ENCODE measurements at places on chromosomes 7 and 10. TPM values are rescaled to one million over a fixed set of nuclear protein-coding genes. Genes with fewer than 3 reads are reported as not detected.

DNA sequence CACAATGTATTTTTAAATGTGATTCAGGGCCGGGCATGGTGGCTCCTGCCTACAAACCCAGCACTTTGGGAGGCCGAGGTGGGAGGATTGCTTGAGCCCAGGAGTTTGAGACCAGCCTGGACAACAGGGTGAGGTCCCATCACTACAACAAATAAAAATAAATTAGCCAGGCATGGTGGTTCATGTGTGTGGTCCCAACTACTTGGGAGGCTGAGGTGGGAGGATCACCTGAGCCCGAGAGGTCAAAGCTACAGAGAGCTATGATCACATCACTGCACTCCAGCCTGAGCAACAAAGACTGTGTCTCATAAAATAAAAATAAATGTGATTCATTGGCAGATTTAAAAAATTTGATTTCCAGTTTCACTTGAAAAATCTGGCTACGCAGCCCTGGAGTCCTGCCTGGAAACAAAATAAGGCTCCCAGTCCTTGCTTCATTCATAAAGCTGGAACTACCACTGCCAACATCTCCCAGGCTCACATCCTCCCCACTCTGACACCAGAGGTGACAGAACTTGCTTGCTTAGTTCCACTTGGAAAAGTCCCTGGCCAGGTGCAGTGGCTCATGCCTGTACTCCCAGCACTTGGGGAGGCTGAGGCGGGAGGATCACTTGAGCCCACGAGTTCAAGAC lies 27.9 kb upstream of the SLC35G1 start:
- no peak overlapping the region for H3K27ac ChIP-seq
- H3K4me1 ChIP-seq, result no peaks in the 10 kb centered on the region
- no peak for DNase-seq
- H3K36me3 ChIP-seq, result no peaks in the 10 kb centered on the region
- H3K27me3 ChIP-seq, result peaks cover 6% of the 10 kb centered on the region

DNA sequence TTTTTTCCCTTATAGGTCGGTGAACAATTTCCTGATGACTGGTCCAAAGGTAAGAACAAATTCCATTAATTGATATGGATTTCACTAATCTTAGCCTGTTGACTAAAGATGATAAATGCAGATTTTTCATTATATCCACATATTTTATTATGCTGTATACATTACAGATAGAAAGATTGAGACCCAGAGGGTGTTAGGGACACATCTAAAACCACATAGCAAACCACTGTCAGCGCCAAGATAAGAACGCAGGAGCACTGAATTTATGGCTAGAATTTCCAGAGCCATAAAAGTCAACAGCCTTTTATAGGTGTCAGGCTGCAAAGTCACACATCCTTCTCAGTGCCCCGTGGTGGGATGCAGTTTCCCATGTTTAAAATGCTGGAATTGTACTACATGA lies 16.2 kb downstream of the WNT8B start:
- H3K4me3 ChIP-seq, result no peak overlapping the region
- H3K36me3 ChIP-seq, result no peaks in the 10 kb centered on the region
- H3K27ac ChIP-seq, result no peak overlapping the region
- peaks cover 22% of the 10 kb centered on the region for H3K27me3 ChIP-seq
- H3K4me1 ChIP-seq, result peaks cover 4% of the 10 kb centered on the region

GRCh38 chr7:122092964-122093797 lies 50.9 kb downstream of the AASS start:
- peak; percentile 14 for DNase-seq
- H3K27me3 ChIP-seq, result no peaks in the 10 kb centered on the region
- no peaks in the 10 kb centered on the region for H3K4me1 ChIP-seq
- no peaks in the 10 kb centered on the region for H3K36me3 ChIP-seq
- no peak overlapping the region for H3K27ac ChIP-seq

- H3K36me3 ChIP-seq, result no peaks in the 10 kb centered on the region
- H3K27ac ChIP-seq, result no peak overlapping the region
- DNase-seq, result no peak
These were observed 49.0 kb downstream of the CCDC71L start for GRCh38 chr7:106611911-106612310.

The HECTD2 gene
- total RNA-seq, result 2.9 TPM

DNA sequence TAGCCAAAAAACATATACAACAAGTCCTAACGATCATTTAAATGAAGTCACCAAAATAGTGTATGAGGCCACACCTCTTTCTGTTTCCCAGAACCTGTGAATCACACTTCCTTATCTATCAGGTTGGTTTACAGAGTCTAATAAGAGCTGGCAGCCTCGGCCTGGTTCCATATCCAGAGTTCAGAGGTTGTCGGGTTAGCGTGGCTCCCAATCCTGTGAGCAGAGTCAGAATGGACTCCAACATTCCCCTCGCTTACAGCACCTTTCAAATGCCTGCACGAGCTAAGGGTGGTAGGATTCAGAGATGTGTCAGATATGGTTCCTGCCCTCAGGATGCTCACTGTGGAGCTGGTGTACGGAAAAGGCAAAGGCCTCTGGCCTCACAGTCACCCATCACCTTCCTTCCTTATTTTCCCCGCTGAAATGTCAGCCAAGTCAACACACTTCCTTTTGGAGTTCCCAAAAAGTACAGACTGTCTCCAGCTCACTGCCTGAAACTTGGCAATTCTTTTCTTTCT lies 6.0 kb downstream of the IL15RA start:
- no peaks in the 10 kb centered on the region for H3K27me3 ChIP-seq
- no peak overlapping the region for H3K4me3 ChIP-seq
- peaks cover 17% of the 10 kb centered on the region for H3K4me1 ChIP-seq
- no peak for DNase-seq
- H3K27ac ChIP-seq, result peak overlapping the region; percentile 38

GRCh38 chr7:50069613-50070012 lies 23.4 kb downstream of the ZPBP start:
- peaks cover 2% of the 10 kb centered on the region for H3K27me3 ChIP-seq
- H3K4me1 ChIP-seq, result peaks cover 24% of the 10 kb centered on the region
- no peak for DNase-seq
- H3K27ac ChIP-seq, result peak overlapping the region; percentile 75

The ANKRD2 gene
- not detected for total RNA-seq

- no peak overlapping the region for H3K4me3 ChIP-seq
- H3K36me3 ChIP-seq, result no peaks in the 10 kb centered on the region
These were observed 21.6 kb downstream of the MDFIC start for GRCh38 chr7:114943530-114943929.

The GTF2IRD1 gene
- 1.3 TPM for total RNA-seq

GRCh38 chr7:147584771-147585193 lies 1005.8 kb upstream of the C7orf33 start:
- no peaks in the 10 kb centered on the region for H3K4me1 ChIP-seq
- H3K27ac ChIP-seq, result no peak overlapping the region
- H3K4me3 ChIP-seq, result no peak overlapping the region
- H3K27me3 ChIP-seq, result no peaks in the 10 kb centered on the region

The SFRP4 gene
- 0.16 TPM for total RNA-seq

- peak overlapping the region; percentile 88 for H3K27ac ChIP-seq
- H3K4me1 ChIP-seq, result peaks cover 23% of the 10 kb centered on the region
- no peaks in the 10 kb centered on the region for H3K27me3 ChIP-seq
- H3K4me3 ChIP-seq, result no peak overlapping the region
These were observed 28.8 kb downstream of the DENND10 start for GRCh38 chr10:119132521-119133345.

GRCh38 chr10:118979661-118980060 lies 49.9 kb upstream of the NANOS1 start:
- no peak for DNase-seq
- no peaks in the 10 kb centered on the region for H3K4me1 ChIP-seq
- H3K27ac ChIP-seq, result no peak overlapping the region
- peaks cover 27% of the 10 kb centered on the region for H3K27me3 ChIP-seq

The TMEM178B gene
- total RNA-seq, result 0.14 TPM

DNA sequence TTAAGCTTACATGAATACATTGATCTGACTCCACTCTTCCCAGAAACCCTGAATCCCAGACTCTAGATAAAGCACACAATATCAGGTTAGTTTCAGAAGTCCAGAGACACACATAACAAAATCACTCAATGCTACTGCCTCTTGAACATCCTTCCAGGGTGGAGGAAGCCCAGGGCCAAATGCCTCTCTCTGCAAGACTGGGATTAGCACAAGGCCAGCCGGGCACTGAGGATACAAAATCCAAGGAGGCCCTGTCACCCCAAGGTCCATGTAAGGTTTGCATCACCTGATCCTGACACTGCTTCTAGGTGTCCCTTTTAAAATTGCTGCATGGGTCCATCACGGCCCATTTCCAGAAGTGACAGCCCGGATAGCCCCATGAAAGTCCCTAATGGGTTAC lies 2.6 kb upstream of the PLXNA4 start:
- peaks cover 2% of the 10 kb centered on the region for H3K4me1 ChIP-seq
- H3K27ac ChIP-seq, result no peak overlapping the region
- no peaks in the 10 kb centered on the region for H3K36me3 ChIP-seq
- no peak for DNase-seq

GRCh38 chr7:134940729-134941128 lies 45.6 kb upstream of the AGBL3 start:
- no peaks in the 10 kb centered on the region for H3K27me3 ChIP-seq
- no peak for DNase-seq
- no peaks in the 10 kb centered on the region for H3K36me3 ChIP-seq
- no peak overlapping the region for H3K4me3 ChIP-seq
- peaks cover 4% of the 10 kb centered on the region for H3K4me1 ChIP-seq

DNA sequence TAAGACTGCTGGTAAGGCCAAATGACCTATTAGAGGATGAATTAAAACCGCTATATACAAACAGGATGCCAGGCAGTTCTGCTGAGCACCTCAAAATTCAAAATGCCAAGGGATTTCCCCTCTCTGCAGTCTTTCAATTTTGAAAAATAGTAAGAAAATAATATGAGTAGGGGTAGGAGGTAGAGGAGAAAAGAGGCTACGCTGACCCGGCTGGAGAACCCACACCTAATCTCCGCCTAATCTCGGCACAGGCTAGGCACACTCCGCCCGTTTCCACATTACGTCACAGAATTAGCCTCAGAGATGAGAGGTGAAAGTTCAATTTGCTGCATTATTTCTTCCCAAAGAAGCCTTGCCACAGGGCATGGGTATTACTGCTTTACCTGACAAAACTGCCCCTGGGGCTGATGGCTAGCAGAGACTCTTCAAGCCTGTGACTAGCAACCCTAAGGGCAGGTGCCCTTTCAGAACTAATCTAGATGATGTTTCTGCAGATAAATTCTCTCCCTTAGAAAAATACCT lies 21.3 kb upstream of the SPOCK2 start:
- H3K36me3 ChIP-seq, result no peaks in the 10 kb centered on the region
- peaks cover 49% of the 10 kb centered on the region for H3K4me1 ChIP-seq
- H3K27ac ChIP-seq, result peak overlapping the region; percentile 53

- no peaks in the 10 kb centered on the region for H3K27me3 ChIP-seq
- no peak overlapping the region for H3K4me3 ChIP-seq
- H3K36me3 ChIP-seq, result no peaks in the 10 kb centered on the region
- H3K27ac ChIP-seq, result no peak overlapping the region
These were observed 255.5 kb upstream of the SMIM30 start for GRCh38 chr7:113373863-113374262.

The ATG9B gene
- total RNA-seq, result 31.8 TPM

The FAM25G gene
- not detected for total RNA-seq

DNA sequence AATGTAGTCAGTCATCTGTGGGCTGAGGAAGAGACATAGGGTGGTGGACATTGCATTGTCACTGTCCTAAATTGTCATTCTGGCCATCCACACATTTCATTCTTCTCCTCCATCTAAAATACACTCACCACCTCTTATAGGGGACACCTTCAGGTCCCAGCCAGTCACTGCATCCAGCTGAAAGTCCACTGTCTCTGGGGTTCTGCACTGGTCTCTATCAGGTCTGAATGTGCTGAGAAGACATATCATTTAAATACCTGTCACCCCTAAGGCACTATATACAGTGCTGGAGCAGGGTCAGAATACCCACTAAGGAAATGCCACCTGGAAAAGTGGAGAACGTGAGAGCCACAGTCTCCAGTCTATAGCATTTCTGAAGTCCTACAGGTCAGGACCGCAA lies 29.6 kb downstream of the SH2D4B start:
- no peak overlapping the region for H3K27ac ChIP-seq
- H3K4me3 ChIP-seq, result no peak overlapping the region
- H3K4me1 ChIP-seq, result no peaks in the 10 kb centered on the region
- no peak for DNase-seq

DNA sequence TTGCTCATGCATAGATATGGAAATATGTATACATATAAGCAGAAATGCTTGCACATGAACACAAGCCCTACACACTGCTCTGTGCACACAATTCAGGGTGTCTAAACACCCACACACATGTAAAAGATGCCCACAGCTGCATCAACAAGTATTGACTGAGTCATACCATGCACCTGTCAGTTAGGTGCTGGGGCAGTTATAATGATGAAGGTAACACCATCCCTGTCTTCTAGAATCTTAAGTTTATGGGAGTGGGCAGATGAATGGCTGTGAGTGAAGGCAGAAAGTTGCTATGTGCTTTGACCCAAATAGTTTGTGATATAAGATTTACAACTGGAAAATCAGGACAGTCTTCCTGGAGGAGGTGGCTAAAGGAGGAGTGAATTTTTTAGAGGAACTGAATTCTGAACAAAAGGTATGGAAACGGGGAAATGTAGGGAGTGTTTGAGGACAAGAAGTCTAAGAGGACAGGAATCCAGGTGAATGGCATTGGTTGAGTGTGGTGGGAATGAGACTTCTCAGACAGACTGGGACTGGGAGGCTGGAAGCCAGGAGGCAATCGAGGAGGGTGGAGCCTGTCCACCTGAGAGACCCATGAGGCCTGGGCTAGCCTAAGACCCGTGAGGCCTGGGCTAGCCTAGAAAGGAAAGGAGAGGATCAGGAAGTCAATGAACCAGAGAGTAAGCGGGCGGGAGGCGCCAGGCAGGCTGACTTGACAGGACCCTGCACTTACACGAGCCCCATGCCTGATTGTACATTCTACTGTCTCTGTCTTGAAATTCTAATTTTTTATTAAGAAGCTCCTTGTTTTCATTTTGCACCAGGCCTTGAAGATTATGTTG lies 20.7 kb downstream of the POLL start:
- DNase-seq, result no peak

- no peaks in the 10 kb centered on the region for H3K4me1 ChIP-seq
- no peak for DNase-seq
- H3K27me3 ChIP-seq, result peaks cover 37% of the 10 kb centered on the region
- H3K36me3 ChIP-seq, result no peaks in the 10 kb centered on the region
- H3K27ac ChIP-seq, result no peak overlapping the region
These were observed 9.3 kb upstream of the TMEM270 start for GRCh38 chr7:73851410-73852338.

- no peak for DNase-seq
- no peak overlapping the region for H3K27ac ChIP-seq
- H3K4me3 ChIP-seq, result no peak overlapping the region
- peaks cover 8% of the 10 kb centered on the region for H3K36me3 ChIP-seq
- no peaks in the 10 kb centered on the region for H3K27me3 ChIP-seq
These were observed 27.3 kb downstream of the ANXA11 start for GRCh38 chr10:80177781-80178636.

- H3K27ac ChIP-seq, result peak overlapping the region; percentile 28
- H3K36me3 ChIP-seq, result no peaks in the 10 kb centered on the region
- H3K4me3 ChIP-seq, result no peak overlapping the region
- peaks cover 5% of the 10 kb centered on the region for H3K27me3 ChIP-seq
- H3K4me1 ChIP-seq, result peaks cover 37% of the 10 kb centered on the region
These were observed 10.5 kb downstream of the TMEM273 start for GRCh38 chr10:49177391-49178355.

GRCh38 chr7:30254717-30255063 lies 29.7 kb upstream of the ZNRF2 start:
- H3K4me3 ChIP-seq, result no peak overlapping the region
- no peak for DNase-seq
- H3K27ac ChIP-seq, result no peak overlapping the region
- H3K36me3 ChIP-seq, result no peaks in the 10 kb centered on the region
- H3K4me1 ChIP-seq, result peaks cover 5% of the 10 kb centered on the region

The UPK3B gene
- 10.6 TPM for total RNA-seq

Measured in T-cell (primary cell).